Stimulated activated CD8-positive, alpha-beta memory T cell treated with anti-CD3 and anti-CD28 coated beads, Interleukin-12 subunit alpha, Interleukin-12 subunit beta, amount 100 ng/mL, for 1 hour (primary cell): ENCODE measurements at places on chromosomes 3 and 15.

- DNase-seq = no peak
These were observed 45.1 kb upstream of the NANOGP8 start for GRCh38 chr15:35130245-35130644.

DNA sequence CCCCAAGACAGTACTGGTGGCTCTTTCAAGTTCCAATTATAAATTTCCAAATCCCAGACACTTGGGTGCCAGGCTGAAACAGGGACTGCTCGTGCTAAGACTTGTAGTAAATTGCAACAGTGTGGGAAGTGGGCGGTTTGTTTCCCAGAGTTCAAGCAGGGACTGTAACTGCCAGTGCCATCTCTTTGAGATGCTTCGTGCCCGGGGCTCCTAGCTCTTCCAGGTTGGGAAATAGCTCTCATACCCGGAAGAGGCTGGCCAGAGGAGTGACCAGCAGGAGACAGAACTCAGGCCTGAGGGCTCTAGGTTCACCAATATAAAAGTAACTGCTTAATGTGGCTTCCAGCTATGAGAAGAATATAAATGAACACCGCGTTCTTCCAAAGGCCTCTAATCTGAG is 54.0 kb upstream of the NEO1 start:
- no peak for DNase-seq

GRCh38 chr3:88509582-88509981 is 359.8 kb downstream of the C3orf38 start:
- DNase-seq = no peak

GRCh38 chr3:157618075-157618760 is 115.0 kb upstream of the VEPH1 start:
- no peak for DNase-seq

- DNase-seq = no peak
These were observed 59.8 kb downstream of the GLDN start for GRCh38 chr15:51401051-51401780.

DNA sequence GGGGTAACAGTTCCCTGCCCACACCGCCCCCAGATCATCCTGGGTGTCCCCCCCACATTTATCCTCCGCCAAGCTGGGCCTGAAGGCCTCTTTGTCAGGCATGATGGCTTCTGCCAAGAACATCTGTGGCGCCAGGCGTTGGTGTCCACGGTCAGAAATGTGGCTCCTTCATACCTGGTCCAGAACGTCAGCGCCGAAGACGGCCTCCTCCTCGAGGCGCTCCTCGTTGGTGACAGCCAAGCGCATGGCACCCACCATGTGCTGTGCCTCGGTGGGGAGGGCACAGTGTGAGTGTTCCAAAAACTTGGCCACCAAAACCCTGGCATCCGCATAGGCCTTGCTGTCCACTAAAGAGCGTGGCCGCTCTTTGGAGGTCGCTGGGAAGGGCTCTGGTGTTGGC is 146.5 kb downstream of the NSMCE3 start:
- DNase-seq = no peak

DNA sequence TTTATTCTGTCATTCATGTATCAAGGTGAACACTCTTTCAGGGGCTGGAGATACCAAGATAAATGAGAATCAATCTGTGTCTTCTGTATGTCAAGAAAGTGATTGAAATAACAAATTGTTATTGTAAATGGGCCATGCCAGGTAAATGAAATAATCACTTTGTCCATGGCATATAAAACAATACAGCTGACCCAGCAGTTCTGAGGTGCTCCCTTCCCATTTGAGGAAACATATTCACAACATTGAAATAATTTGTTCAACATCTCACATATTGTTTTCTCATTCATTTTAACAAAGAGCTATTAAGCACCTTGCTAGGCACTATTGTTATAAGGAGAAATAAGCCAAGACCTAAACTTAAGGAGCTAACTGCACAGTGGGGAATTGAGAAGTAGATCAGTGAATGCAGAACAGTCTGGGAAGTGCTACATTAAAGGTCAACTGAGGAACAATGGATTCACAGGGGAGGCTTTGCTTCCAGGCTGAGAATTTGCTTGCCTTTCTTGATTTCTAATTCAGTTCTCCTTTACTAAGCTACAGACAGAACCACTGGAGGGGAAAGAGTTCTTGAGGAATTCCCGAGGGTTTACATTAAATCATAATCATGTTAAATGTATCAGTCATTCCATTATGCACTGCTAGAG is 806.3 kb upstream of the ARPP21 start:
- no peak for DNase-seq

DNA sequence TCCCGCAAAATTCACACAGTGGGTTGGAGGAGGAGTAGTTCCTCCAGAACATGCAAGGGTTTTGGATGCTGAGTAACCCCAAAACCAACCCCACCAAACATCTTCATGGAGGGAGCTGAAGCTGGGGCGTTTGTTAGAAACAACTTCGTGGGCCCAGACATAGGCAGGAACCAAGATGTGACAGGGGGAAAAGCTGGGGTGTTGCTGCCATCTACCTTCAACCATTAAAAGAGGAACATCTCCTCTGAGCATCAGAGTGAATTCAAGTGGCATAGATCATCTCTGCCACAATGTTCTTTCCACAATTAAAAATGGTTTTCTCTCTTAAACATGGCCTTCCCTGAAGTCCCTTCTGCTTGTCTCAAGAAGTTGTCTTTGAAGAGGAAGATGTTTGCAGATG is 20.5 kb downstream of the SIDT1 start:
- no peak for DNase-seq
